ENCODE measurements at places on chromosomes 11 and 22. TPM values are rescaled to one million over a fixed set of nuclear protein-coding genes. Genes with fewer than 3 reads are reported as not detected.

NXPE4 gene
- total RNA-seq: not detected

SRSF8 gene
- 16.1 TPM for total RNA-seq

TMEM191C gene
- 1.8 TPM for total RNA-seq

KIF18A gene
- 22.8 TPM for total RNA-seq

SLC5A4 gene
- total RNA-seq: not detected

CCND1 gene
- 940 TPM for total RNA-seq

OR4A16 gene
- total RNA-seq: not detected

LGR4 gene
- total RNA-seq: 8.3 TPM

CAT gene
- 135 TPM for total RNA-seq

C11orf86 gene
- not detected for total RNA-seq

HOATZ gene
- not detected for total RNA-seq

CARNS1 gene
- 0.15 TPM for total RNA-seq

Measured in smooth muscle cell of trachea (primary cell).